ENCODE measurements at places on chromosomes 12 and 14.
A peak's percentile ranks its signal among the peaks of the same experiment; 100 is the strongest.

DNA sequence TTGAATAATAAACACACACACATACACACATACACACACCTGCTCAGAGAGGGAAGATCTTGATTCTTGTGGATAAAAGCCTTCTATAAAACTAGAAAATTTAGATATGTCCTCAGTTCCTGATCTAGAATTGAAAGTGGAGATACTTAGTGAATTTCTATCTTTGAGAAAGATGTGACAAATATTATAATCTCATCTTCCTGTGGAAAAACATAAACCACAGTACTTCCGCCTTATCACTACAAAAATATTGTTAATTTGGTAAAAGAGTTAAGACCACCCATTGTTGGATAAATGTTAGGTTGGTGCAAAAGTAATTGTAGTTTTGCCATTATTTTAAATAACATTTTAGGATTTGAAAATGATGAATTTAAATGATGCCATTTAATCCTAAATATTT is at the start of gene KLRK1:
KLRK1 (minus strand) TSS at position 138 of the 400 bp plus-strand sequence. CDS start 1,231 bp downstream, outside the sequence.
- no peak for DNase-seq

DNA sequence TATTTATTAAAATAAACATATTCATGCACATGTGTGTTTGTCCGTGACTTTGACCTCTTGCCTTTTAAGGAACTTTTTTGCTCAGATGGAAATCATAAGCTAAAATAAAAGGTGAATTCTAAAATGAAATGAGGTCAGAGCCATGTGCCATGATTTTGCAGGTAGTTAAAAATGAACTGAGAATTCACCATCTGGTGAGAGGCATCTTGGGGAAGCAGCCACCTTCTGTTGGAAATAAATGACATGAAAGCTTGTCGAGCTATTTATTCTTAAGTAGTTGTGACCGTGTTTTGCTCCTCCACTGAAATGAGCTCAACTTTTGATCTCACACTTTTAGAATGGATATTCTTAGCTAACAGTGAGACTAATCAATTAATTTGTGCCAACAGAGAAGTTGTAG is 56.8 kb upstream of the CNOT2 start:
- no peak for DNase-seq

DNA sequence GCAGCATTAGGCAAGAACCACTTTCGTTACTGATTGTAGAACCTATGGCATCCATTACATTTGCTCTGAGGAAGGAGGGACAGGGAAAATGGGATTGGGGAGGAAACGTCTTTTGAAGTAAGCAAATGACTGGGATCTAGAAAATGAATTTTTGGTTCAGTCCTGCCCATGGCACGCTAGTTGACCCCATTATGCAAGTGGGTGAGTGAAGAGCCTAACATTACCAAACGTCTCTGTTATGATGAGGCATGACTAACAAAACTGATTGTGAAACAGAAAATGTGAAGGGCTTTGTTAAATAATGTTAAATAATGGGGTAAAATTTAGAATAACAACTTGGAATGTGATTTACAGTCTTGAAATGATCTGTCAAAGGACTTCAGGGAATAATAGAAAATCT is 38.9 kb downstream of the CPSF2 start:
- no peak for DNase-seq

DNA sequence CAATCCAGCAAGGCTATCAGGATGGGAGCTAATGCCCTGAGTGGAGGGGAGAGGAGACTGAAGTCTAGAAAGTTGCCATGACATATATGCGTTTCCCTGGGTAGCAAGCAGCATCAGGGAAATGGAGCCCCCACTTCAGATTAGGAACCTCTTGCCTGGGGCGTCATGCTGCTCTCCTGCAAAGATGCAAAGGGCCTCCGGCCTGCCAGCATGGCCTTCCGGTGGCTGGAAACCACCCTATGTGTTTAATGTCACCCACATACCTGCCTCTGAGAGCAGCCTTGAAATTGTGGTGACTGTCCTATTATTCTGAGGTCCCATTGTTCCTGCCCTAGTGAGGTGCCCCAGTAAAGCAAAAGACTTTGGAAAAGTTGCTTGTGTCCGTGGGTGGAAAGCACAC is 10.0 kb upstream of the IFI27L2 start:
- no peak for DNase-seq

DNA sequence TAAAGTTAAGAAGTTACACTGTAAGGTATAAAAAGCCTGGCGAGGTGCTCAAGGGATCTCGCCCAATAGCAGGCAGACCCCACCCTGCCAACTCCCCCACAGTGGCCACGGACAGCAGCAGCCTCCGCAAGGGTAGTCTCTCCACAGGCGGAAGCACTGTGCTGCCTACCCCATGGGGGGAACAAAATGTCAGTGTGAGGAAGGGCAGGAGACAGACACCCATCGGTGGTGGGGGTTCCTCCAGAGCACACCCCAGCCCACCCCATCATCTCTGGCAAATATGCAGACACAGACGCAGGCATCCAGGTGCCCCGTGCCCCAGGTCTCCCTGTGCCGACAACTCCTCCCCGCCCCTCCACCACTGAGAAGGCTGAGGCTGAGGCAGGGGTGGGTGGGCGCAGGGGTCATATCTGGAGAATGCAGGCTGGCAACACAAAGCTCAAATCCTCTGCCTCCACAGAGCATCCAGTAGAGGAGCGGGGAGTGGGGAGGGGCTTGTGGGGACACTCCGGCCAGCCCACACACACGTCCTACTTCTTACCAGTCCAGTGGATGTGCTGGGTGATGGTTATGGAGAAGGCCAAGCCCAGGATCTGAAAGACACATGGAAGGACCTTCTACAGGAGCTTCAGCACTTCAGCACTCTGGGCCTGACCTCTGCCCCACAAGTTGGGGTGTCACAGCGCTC is 68.3 kb upstream of the DDX11 start:
- DNase-seq: no peak

DNA sequence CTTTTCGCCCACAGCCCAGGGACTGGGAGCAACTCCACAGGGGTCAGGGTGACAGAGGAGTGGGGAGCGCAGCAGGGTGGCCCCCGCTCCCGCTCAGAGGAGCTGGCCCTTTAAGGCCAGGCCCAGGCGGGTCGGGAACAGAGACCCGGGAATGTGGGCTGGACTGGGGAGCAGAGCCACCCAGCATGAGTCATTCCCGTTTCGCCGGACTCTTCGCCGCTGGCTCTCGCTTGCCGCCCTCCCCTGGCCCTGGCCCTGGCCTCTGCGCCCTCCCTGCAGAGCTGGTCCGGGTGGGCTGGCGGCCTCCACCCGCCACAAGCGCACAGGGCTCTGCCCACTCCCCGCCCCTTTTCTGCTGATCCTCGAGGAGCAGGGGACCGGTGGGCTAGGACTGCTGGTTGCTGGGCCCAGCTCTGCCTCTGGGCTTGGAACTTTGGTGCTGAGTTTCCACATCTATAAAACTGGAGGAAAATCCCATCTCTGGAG is 92.8 kb downstream of the NINJ2 start:
- DNase-seq: no peak

- no peak for DNase-seq
These were observed 8.9 kb upstream of the LIN7A start for GRCh38 chr12:80946591-80946990.

- peak; percentile 84 for DNase-seq
These were observed 107.7 kb downstream of the ARF6 start for GRCh38 chr14:50000380-50001150.

- DNase-seq: peak; percentile 68
These were observed 55.5 kb downstream of the ZNF664 start for GRCh38 chr12:124028555-124028925.
